ENCODE measurements at places on chromosomes 2 and 18.

GRCh38 chr2:218259099-218259961 is 1.5 kb upstream of the GPBAR1 start:
- DNase-seq: no peak

DNA sequence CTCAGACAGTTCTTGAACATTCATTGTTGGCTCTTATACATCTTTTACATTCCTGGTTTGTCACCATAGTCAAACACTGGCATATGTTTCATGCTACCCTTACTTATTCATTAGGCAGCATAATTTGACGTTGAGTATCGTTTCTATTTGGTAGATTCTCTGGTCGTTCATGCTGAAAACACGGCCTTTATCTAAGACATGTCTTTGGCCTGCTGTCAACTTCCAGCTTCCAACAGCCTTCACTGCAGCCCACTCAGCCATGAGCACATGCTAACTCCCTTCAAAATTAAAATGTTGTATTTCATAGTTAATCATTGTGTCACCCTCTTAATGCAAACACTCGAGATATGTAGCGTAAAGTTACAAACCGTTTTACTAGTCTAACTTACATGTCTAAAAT is 493.0 kb upstream of the NRP2 start:
- no peak for DNase-seq

DNA sequence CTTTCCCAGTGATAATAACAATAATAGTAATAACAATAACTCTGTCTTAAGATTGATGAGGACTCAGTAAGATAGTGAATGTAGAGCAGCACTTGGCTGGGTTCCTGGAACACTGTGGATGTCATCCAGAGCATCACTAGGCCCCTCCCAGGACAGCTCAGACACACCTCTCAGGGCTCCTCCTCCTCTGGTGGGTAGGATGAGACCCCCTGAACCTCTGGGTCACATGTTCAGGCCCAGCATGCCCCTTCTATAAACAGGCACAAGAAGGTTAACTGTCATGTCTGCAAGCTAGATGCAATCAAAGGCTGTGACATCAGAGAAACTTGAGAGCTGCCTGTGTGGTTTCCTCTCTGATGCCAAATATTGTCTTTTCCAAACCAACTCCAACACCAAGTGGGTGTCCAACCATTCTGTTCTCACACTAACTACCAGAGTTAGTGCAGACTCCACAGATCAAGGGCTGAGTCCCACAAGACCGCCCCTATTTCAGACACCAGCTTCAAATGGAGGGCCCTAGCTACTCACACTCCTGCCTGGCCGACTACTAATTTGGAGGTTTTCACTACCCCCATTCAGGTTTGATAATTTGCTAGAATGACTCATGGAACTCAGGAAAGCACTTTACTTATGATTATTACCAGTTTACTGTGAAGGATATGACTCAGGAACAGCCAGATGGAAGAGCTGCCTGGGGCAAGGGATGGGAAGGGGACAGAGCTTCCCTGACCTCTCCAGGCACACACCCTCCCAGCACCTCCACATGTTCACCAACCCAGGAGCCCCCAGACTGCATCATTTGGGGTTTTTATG is 46.4 kb upstream of the BZW1 start:
- no peak for DNase-seq

GRCh38 chr2:15749460-15750432 is 158.1 kb downstream of the DDX1 start:
- DNase-seq: no peak

DNA sequence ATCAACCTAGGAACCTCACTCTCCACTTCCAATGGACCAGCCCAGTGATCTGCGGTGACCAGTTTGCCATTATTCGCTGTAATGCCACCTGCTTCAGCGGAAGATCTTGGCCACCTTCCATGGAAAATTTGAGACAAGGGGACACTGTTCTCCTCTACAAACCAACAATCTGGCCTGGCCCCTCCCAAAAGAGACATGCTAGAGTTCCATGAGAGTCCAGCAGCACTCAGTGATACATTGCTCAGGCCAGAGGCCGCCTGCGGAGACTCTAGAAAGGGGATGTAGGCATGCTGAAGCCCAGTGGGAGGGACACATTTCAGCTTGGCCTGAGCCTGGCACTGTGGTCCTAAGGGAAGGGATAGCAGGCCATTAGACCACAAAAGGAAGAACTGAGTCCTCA is 58.3 kb downstream of the COL6A3 start:
- DNase-seq: no peak

- DNase-seq: no peak
Measured at GRCh38 chr2:193690572-193690971, 1495.8 kb upstream of the TMEFF2 start.

DNA sequence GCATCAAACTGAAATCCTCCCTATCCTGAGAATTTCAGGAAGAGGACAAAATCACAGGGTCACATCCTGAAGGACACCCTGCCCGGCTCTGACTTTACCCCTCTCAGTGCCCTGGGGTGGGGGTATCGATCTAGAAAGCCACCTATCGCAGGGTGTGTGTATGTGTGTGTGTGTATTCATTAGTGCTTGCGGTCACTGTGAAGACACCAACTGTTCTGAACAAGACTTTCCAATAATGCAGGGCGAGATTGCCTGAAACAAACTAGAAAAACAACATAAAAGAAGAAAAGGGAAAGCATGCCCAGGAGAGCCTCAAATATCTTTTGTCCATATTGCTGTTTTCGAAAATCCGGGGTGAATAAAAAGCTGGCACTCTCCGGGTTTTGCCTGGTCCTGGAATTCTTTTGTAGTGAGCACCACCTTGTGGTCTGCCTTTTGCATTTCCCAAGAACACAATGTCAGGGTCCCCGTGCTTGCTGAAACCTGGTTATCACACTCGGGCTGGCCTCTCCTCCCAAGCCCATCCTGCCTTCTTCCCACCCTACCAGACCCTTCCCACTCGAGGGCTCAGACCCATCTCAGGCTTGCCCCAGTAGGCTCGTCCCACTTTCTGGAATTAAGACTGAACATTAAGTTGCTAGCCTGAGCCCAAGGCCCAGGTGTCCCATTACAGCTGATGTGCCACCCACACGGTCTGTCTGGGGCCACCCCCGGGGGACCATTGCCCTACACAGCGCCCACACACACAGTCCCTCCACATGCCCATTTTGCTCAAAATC is 25.0 kb upstream of the COPS8 start:
- DNase-seq: no peak

DNA sequence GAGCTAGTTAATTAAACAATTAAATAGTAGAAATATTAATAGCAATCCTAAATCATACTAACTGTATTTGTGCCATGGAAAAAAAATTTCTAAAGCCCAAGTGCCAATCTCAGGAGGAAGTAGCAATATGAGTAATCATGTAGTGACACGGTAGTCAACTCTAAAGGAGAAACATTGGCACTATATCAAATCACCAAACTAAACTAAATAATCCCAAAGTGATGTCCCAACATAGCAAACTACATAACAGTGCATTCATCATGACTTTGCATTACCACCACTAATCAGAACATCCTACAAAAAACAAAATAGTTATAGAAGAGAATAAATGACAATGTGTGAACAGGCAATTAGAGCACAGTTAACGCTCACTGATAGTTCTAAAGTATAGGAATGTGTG is 195.1 kb downstream of the EXOC6B start:
- no peak for DNase-seq

DNA sequence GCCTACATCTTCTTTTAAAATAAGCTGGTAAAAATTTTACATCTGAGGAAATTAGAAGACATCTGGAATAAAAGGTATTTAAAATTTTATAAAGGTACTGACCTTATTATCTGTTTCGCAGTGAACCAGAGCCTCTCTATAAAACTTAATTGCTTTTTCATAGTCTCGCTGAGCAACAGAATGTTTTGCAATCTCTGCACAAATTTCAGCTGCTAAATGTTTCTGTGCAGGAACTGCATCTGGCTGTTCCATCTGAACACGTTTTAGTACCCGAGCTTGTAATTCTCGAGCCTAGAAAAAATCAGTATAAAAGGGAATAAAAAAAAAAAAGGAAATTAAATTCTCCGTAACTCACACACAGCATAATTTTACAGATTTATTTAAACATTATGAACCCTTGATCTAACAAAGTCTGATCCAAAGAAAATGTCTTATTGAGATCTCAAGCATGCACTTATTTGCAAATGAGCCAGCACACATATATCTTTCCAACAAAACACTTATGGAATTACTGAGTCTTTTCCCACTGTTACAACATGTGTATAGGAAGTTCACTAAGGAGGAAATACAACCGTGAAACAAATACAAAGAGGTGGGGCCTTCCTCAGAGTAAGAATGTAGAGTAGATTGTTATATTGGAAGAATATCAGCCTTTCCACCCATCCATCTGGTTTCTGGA is 51.8 kb downstream of the TTC21B start:
- DNase-seq: no peak

GRCh38 chr18:10523544-10523943 is 2.3 kb upstream of the NAPG start:
- DNase-seq: no peak

DNA sequence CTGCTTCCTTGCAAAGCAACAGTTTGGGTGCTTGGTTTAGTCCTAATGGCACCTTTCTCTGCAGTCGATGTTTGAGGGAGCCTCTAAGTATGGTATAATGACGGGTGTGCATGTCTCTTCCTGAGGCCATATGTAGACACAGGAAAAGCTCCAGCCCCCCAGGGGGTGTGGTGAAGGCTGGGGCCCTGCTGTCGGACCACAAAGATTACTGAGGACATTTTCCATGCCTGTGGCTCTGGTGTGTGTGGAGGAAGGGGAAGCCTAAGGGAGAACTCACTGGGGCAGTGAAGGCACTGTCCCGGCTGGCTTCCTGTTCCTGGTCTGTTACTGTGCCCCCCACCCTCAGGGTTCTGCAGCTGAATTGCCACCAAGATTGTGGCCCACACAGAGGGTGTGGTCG is 187.1 kb downstream of the FHOD3 start:
- no peak for DNase-seq

DNA sequence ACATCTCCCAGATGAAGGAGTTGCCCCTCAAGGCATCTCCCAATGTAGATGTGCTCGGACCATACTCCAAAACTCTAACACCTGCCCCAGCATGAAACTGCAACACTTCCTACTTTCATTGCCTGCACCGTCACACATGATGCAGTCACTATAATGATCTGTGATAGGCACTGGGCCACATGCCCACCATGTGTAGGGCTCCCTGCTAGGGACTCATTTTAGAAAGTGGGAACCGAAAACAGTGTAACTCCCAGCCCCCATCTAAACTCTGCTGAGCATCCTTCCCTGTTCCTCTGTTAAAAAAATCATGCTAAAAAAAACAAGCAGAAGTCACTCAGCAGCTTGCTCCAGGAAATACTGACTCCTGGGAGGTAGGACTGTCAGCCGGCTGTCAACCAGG is 496.1 kb upstream of the RAB6C start:
- DNase-seq: no peak

- no peak for DNase-seq
Measured at GRCh38 chr18:27313678-27314077, 128.6 kb upstream of the CHST9 start.

DNA sequence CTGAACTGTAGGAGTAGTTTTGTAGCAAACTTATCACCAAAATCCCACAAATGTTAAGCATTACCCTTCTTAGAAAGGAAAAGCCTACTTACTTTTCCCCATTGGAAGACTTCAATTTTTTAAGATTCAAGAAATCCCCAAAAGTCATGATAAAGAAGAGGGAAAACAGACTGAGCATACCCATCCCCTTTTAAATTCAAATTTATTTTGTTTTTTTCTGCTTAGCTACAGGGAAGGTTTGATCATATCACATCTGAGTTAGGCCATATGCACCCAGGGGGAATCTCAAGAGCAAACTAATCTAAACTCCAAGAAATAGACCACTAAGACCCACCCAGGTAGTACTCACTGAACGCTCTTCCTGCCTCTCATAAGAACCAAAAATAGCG is 174.6 kb downstream of the TGIF1 start:
- no peak for DNase-seq

GRCh38 chr18:69723434-69723833 is 224.2 kb downstream of the CD226 start:
- no peak for DNase-seq

DNA sequence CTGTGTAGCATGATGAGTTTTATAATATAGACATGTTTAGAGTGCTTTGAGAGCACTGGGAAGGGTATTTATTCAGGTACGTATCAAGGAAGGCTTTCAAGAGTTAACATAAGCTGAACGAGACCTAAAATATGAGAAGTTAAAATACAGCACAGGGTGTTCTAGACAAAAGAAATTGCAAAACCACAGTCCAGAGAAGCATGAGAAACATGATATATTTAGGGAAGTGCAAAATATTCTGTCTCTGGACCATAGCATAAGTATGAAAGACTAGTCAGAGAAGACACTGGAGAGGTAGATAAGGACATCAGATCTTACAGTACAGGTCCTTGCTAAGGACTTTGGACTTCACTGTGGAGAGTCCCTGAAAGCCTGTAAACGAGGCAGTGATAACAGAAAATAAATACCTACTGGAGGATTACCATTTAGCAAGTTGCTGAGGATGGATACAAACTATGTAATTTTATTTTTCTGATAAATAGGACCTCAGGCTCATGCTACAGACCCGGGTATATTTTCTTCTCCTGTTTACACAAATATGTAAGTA is 43.7 kb downstream of the FSIP2 start:
- no peak for DNase-seq

DNA sequence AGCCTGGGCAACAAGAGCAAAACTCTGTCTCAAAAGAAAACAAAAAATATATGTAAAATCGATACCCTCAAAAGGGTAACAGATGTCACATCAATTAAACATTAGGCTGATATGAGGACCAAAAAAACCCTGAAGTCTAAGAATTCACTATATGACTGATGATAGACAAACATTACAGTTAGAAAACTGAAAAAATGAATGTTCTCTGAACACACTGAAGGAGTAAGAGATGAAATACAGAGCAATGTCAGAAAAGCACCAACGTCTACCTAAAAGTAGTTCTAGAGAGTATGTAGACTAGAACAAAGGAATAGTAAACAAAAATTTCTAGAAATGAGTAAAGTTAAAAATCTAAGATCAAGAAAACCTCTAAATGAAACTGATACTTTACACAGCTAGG is 81.9 kb downstream of the SLC66A3 start:
- no peak for DNase-seq

- DNase-seq: no peak
Measured at GRCh38 chr2:172745636-172746035, 10.0 kb downstream of the RAPGEF4 start.

DNA sequence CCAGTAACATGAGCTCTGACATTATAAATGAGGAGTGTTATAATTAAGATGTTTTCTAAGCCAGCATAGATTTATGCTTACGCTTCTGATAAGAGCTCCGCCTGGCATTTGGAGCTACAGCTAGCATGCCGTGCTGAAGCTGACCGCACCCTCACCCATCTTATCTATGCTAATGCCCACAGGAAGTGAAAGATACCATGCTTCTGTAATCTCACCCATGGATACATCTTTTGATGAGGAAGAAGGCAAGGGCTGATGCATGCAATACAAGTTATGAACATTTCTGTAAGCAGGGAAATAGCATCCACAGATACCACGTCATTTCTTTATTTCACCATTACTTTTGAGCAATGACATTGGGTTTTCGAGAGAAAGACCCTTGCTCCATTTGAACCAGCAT is 82.3 kb downstream of the ARL4C start:
- DNase-seq: no peak

DNA sequence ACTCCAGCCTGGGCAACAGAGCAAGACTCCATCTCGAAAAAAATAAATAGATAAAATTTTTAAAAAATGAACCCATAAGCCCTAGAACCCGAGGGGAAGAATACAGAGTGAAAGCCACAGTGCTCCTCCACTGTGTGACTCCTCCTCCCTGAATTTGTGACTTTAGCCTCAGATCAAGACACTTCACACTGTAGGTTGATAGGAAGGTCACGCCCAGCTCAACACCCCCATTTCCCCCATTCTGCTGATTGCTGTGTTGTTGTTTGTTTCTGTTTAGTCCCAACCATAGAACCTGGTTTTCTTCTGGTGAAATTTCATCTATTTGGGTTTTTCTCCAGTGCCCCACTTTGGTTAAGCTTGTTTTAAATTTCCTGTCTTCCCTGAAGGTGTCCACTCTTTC is 102.2 kb downstream of the VIT start:
- DNase-seq: no peak

Data from stimulated activated CD8-positive, alpha-beta memory T cell treated with anti-CD3 and anti-CD28 coated beads, Interleukin-4, amount 100 ng/mL, for 1 hour (primary cell).